M059J (cell line): ENCODE measurements at places on chromosomes 1 and 21. TPM values are rescaled to one million over a fixed set of nuclear protein-coding genes. Genes with fewer than 3 reads are reported as not detected.

GRCh38 chr1:222627232-222627631 is 9.3 kb downstream of the MIA3 start:
- peak; percentile 32 for DNase-seq

- DNase-seq = no peak
Measured at GRCh38 chr1:165241321-165241720, 115.2 kb downstream of the LMX1A start.

GRCh38 chr1:20600156-20600555 is 11.3 kb downstream of the CDA start:
- DNase-seq = no peak

DNA sequence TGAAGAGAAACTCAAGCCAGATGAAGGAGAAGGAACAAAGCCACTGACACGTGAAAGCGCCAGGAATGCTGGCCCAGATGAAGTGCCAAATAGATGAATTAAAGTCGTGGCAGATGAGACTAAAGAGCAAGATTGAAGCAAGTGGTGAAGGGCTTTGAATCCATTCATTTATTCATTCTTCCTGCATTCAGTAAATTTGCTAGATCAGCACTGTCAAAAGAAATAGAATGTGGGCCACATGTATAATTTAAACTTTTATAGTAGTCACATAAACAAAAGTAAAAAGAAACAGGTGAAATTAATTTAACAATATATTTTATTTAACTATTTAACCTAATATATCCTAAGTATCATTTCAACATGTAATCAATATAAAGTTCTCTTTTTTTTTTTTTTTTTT is 135.6 kb downstream of the ZZZ3 start:
- DNase-seq = no peak

DNA sequence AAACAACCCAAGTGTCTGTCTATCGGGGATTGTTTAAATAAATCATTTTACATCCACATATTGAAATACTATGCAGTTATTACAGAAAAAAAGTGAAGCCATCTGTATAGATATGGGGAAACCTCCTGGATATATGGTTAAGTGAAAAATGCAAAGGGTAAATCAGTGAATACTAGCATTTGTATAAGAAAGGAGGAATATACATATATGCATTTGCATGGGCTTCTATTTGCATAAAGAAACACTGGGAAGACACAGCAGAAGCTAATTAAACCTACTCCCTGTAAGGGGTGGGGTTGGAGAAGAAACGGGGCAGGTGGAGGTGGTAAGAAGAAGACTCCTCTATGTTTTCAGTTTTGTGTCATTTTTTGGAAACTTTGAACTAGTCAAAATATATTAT is 16.6 kb upstream of the KIRREL1 start:
- DNase-seq = no peak

DNA sequence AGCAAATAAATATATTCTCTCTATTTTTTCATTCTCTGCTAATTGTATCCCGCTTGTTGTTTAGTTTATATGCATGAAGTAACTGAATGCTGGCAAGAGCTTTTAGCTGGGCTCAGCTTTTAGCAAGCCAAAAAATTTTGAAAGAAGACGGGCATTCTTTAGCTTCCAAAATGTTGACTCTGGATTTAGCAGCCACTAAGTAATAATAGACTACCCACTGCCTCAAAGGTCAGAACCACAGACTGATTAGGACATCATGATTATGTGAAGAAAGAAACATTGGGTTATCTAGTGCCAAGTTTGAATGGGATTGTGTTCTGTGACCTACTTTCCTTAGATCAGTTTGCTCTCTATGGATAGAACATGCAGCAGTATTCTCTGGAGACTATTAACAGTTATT is 80.3 kb upstream of the DPH5 start:
- DNase-seq = peak; percentile 16

DNA sequence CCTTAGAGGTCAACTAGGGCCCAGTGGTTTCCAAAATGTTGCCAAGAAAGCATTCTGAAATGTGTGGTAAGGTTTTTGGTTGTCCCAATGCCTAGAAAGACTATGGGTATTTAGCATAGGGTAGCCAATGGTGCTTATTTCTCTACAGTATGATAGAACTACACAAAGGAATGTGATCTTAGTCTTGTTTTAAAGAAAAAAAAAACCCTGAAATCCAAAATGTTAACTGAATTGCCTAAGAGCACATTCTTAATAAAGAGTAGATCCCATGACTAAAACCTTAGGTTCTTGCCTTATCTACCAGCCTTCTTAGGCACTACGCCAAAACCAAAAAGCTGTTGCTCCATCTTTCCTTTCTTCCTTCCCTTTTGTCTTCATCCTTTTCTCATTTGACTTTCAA is 428.2 kb downstream of the MRPL39 start:
- peak; percentile 69 for DNase-seq

DNA sequence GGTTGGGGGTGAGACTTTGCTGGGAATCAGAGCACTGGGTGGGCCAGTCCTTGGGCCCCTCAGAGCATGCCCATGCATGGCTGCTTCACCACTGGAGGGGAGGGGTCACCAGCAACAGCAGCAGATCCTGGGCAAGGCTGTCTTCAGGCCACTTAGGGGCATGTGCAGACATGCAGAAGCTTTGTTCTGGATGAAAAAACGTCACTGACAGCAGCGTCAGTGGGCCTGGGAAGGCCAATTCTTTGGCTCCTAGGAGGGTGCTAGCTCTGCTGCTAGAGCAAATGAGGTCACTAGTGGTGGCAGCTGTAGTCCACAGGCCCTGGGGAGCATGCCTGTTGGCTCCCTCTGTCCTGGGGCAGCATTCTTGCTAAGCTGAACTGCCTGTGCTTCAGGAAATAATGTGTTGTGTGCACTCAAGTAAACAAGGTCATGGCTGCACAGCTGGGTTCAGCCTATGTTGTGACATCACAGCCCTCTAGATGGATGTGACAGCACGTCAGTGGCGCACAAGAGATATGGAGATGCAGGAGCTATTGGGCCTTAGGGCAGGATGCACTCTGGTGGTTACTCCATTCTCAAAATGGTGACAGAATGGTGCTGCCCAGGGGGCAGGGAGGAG is 27.0 kb downstream of the ZC3H11B start:
- no peak for DNase-seq

DNA sequence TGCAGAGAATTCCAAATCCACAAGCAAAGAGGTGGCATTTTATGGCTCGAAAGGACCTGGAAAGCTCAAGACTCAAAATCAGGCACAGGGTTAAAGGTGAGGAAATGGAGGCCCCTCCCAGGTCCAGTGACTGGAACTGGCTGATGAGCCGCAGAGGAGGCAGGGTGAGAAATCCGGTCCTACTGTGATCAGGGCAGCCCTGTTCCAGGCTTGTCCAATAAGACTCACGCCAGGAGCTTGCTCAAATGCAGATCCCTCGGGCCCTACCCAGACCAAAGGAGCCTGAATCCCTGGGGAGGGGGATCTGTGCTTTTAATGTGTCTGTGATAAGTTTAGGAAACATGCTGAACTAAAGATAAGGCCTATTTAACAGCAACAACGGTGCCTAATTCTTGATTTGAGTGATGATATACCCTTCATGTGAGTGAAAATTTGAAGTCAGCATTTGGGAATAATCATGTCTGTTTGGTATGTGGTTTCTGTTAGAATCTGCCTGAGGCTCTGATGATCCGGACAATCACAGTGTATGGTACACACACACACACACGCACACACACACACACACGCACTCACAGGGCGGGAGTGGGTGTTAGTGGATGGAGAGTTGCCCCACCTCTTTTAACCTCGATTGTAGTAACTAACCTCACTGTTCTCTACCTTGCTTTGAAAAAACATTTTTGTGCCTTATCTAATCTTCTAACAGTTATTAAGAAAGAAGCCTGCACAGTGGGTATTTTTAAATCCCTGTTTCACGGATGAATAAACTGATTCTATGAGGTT is 54.1 kb upstream of the LYST start:
- peak; percentile 75 for DNase-seq

- DNase-seq = no peak
Measured at GRCh38 chr1:188665477-188665876, 1812.2 kb downstream of the BRINP3 start.

DNA sequence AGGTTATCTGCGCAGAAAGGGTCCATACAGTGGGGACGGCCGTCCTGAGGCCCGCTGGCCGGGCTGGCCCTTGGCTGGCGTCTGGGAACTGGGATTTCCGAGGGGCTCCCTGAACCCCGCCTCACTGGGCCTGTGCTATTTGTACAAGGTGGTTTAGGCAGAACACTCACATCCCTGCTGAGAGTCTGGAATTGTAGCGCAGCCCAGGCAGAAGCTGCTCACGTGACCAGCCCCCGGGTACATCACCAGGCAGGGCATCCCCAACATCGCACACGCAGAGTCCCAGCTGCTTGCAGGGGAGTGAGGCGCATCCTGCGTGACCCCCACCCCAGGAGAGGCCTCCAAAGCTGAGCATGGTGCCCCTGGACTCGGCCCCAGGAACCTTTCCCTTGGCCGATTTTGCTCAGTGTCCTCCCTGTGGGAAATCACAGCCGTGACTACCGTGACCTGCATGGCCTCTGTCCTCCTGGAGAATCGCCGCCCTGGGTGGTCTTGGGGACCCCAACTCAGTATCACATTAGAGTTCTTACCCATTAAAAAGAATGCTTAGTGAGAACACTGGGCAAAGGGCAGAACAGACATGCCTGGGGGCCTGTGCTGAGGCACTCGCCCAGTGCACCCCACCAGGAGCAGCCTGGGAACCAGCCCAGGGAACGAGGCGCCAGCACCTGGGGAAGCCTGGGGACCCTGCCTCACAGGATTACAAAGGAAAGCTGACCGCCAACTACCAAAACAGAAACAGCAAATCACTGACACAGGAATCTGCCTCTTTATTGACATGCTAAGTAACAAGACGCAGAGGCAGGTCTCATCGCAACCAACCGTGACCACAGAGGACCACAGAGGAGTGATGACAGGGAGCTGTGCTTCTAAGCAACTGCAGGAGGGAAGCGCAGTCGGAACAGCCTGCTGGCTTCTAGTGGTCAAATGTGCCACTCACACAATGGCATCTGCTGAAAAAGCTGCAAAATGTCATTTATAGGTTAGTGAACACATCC is 33.5 kb downstream of the UBE2G2 start:
- DNase-seq = no peak

GRCh38 chr1:212651977-212652376 is 43.4 kb downstream of the ATF3 start:
- no peak for DNase-seq

GRCh38 chr21:45175326-45176095 is 101.1 kb downstream of the ADARB1 start:
- no peak for DNase-seq

DNA sequence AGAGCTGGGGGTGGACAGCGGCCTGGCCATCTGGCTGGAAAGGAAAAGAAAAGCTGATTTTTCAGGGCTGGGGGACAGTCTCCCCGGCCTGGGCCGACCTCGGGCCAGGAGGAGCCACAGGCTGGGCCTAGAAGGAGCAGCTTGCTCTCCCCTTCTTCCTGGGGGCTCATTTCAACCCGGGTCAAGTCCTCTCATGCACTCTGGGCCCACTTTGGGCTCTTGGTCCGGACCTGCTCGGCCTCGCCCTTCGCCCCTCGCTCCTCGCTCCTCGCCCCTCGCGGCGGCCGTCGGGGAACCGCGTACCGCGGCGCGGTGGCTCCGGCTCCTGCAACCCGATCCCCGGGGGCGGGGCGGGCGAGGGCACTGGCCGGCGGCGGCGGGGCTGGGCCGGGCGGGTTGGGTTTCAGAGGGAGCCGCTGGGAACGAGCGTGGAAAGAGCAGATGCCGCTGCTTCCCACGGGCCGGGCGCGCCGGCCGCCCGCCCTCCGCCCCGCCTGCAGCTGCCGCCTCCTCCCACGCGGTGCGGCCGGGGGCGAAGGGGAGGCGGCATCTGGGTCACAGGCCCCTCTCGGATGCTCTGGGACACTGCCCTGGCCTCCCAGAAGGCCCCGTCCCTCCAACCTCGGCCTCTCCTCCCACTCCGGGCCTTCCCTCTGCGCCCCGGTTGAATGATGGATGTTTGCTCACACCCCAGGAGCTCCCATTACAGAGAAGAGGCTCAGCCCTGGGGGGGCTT is 6.6 kb downstream of the HEYL start:
- peak; percentile 53 for DNase-seq

KCNA3 gene
- total RNA-seq = not detected in 2 replicates

S100A4 gene
- total RNA-seq = 2.9 and 12.3 TPM in 2 replicates

DONSON gene
- total RNA-seq = 73.6 and 106 TPM in 2 replicates

ATP8B2 gene
- 48.6 and 57.2 TPM in 2 replicates for total RNA-seq

HIVEP3 gene
- total RNA-seq = 4.2 and 10.0 TPM in 2 replicates

LRIG2 gene
- 4.4 and 13.9 TPM in 2 replicates for total RNA-seq

FYB2 gene
- total RNA-seq = not detected in 2 replicates

ICOSLG gene
- total RNA-seq = 0.10 TPM in 1 of 2 replicates, not detected in the other

NOL9 gene
- total RNA-seq = 13.2 and 25.5 TPM in 2 replicates
